Activated CD4-positive, alpha-beta T cell treated with anti-CD3 and anti-CD28 coated beads, Interleukin-2, amount 50 U/mL, for 48 hours (primary cell): ENCODE measurements at places on chromosomes 5 and 9.

DNA sequence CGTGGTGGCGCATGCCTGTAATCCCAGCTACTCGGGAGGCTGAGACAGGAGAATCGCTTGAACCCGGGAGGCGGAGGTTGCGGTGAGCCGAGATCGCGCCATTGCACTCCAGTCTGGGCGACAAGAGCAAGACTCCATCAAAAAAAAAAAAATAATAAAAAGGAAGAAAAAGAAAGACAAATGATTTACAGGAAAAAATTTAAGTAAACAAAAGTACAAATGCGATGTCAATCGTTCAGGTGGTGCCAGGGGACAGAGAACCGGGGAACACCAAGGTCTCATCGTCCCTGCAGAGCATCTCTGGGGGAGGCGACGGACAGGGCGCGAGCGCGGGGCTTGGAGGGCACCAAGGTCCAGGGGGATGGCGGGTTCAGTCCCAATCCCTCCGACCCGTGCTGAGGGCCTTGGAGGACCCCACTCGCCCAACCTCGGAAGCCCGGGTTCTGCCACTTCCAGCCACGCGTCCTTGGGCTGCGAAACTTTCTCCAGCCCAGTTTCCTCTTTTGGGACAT is 607 bp upstream of the HNRNPAB start:
- no peak for DNase-seq

DNA sequence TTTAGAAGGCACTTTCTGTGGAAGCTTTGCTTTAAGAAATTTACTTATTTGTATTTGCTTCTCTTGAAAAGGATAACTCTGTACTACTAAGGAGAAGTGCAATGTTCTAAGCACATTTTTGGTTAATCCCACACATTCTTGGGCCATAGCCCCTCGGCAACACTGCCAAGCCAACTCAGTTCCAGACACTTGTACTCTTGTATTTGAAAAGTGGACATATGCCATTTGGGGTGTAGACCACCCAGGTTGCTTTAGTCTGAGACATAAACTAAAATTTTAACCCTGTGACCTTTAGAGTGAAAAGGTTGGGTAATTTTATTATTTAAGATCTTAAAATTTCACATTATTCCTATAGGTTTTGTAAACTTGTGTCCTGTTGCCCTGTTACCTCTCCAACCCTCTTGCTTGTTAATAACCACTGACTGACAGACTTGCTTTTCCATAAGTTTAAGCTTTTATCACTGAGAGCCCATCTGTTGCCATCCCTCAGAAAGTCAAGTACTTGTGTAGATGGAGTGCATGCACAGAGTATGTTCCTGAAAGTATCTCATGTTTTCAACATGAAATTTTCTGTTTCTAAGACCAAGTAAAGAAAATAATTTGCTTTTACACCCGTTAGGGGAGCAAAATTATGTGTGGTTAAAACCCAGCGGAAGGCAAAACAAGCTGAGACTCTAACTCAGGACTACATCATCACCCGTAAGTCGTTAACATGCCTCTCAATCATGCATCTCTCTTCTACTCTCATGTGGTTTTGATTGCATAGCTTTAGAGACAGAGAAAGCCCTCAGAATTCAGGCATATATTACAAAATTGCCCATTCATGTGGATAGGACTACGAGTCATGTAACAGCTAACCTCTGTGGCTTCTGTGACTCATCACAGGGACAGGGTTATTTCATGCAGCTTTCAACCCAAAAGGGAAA is 117.3 kb downstream of the GDNF start:
- peak; percentile 15 for DNase-seq

- DNase-seq: no peak
Observed at GRCh38 chr9:83639266-83639665, 16.3 kb downstream of the IDNK start.

DNA sequence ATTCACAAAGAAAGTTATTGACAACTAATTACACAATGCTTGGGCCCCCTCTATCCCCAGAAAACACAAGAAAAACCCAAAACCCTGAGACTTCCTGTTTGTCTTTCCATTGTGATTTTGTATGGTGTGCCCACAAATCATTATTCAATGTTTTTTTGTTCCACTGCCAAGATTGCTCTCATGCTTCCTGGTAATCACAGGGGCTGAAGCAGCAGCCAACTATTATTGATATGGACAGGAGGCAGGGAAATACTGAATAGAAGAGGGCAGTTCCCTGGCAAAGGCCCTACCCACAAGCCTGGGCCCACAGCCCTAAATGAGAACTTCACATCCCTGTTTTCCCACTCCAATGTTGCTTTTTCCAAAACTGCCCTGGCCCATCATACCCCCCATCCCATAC is 21.5 kb upstream of the RFK start:
- DNase-seq: no peak

DNA sequence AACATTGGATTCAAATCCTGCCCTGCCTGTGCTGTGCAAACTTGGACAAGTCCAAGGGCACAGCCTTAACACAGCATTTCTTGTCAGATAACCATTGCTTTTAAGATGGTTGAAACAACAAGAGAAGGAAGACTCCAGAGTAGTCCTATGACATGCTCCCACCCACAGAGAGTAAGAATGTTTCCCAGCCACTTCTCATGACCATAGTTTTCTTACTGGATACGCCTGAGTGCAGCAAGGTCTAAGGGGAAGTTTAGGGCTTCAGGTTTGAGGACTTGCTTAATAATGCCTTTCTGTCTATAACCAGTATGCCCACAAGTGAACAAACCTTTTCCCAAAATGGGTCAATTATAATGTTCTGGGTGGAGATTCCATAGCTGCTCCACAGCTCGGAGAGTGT is 126.4 kb downstream of the SLF1 start:
- DNase-seq: no peak

- DNase-seq: no peak
Observed at GRCh38 chr9:89815903-89816573, 211.2 kb downstream of the GADD45G start.

- DNase-seq: no peak
Observed at GRCh38 chr5:153308282-153308681, 182.2 kb upstream of the GRIA1 start.

GRCh38 chr9:114905170-114905940 is 25.0 kb downstream of the TNFSF8 start:
- no peak for DNase-seq

GRCh38 chr5:175773534-175774070 is 97.8 kb upstream of the CPLX2 start:
- no peak for DNase-seq

- DNase-seq: no peak
Observed at GRCh38 chr9:136957461-136957860, 5.4 kb downstream of the LCN12 start.
